NCI-H345 (cell line): ENCODE measurements at places on chromosomes 11 and 22.
A peak's percentile ranks its signal among the peaks of the same experiment; 100 is the strongest.

GRCh38 chr11:110294509-110294908, 1.9 kb downstream of the RDX start:
- no peak for DNase-seq

DNA sequence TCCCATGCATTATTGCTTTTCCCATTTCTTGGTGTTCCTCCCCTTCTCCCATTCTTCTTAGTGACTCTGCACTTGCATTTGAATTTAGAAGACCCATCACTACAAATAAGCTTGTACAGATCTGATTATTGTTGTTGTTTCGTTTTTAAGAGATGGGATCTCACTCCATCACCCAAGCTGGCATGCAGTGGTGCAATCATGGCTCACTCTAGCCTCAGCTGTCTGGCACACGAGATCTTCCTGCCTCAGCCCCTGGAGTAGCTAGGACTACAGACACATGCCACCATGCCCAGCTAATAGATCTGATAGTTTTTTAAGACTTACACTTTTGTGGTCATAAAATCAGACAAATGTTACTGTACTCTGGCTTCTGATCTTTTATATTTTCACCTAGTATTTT, 252.1 kb downstream of the DDX10 start:
- no peak for DNase-seq

GRCh38 chr22:44597616-44598015, 99.6 kb upstream of the RTL6 start:
- DNase-seq = peak; percentile 84

DNA sequence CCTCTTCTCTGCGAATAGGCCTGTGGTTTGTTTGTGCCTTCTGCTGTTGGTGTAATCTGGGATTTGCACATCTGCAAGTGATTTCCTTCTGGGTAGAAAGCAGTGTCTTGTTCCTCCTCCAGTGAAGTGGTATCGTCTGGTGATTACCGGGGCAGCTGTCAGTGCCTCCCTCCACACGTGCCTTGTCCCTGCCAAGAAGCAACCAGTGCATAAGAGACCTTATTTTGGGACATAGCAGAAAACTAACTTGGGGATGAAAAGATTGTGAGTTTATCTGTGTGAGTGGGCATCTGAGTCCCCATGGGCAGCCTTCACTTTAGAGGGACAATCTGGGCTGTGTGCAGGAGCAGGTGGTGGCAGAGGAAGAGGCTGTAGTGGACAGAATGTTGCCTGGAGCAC, 71.5 kb upstream of the SORL1-AS1 start:
- no peak for DNase-seq

- no peak for DNase-seq
Measured at GRCh38 chr22:17570851-17571631, 7.7 kb downstream of the SLC25A18 start.

GRCh38 chr11:12174477-12175143, 64.2 kb downstream of the MICAL2 start:
- DNase-seq = no peak

DNA sequence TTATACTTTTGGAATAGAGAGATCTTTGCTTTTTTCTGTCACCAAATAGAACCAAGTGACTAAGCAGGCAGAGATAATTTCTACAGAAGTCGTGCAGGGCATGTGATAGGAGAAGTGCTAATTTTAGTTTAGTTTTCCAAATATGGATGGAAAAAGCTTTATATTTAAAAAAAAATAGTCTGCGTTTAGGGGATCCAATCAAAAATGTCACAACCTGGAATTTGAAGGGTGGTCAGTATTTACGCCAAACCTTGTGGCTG, 165.7 kb downstream of the LDLRAD3 start:
- no peak for DNase-seq

GRCh38 chr11:109512680-109513079, 90.7 kb downstream of the C11orf87 start:
- DNase-seq = no peak

GRCh38 chr11:35874751-35875450, 69.0 kb upstream of the LDLRAD3 start:
- DNase-seq = no peak

DNA sequence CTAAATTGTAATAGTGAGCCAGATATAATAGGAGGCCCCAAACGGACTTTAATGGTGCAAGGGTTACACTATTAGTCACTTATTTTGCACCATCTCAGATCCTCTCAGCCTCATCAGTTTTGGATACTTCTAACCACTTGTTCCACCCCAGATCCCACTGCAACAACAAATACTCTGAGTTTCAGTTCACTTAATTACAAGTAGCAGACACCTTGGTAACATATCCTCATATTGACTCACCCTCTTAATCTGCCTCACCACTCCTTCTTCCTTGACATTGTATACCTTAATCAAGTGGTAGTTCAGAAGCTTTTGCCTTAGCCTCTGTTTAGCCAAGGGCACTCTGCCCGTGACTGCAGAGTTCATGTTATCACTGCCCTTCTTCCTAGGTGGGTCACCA, 256.1 kb upstream of the UBASH3B start:
- DNase-seq = no peak

DNA sequence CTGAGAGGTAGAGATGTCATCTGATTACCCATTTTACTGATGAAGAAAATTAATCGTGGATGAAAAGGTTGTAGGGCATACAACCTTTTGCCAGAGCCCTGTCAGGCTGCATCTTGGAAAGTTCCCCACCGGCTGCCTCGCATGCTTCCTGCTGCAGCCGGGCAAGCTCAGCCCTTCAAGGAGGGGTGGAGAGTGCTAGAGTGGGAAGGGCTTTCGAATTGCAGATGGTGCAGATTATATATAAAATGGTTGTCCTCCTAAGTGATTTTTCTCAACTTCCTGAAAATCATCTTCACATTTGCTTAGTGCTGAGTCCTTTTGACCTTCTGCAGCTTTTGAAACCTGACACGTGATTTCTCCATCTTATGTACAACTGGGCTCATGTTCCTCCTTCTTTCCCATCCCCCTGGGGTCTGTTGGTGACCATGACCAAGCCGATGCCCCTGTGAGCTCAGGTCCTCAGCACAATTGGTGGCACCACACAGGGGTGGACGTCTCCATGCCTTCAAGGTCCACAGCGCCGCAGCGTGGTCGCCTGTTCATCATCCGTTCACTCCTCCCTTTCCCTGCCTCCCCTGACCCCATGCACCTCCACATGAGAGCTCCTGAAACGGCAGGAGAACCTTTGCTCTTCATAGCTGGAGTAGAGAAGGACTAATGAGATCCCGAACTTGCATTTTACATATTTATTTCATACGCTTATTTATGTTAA, 47.6 kb upstream of the MYO18B start:
- no peak for DNase-seq

GRCh38 chr11:16166571-16166970, 189.8 kb downstream of the SOX6 start:
- DNase-seq = no peak

- no peak for DNase-seq
Measured at GRCh38 chr22:21933910-21934309, 18.7 kb downstream of the PPM1F start.

- DNase-seq = no peak
Measured at GRCh38 chr11:125071435-125071834, 8.3 kb downstream of the SLC37A2 start.

- no peak for DNase-seq
Measured at GRCh38 chr22:36374603-36375024, 13.2 kb downstream of the MYH9 start.

GRCh38 chr22:50011447-50012210, 936 bp downstream of the IL17REL start:
- no peak for DNase-seq

- no peak for DNase-seq
Measured at GRCh38 chr11:38809521-38809920, 2211.5 kb upstream of the RAG2 start.

DNA sequence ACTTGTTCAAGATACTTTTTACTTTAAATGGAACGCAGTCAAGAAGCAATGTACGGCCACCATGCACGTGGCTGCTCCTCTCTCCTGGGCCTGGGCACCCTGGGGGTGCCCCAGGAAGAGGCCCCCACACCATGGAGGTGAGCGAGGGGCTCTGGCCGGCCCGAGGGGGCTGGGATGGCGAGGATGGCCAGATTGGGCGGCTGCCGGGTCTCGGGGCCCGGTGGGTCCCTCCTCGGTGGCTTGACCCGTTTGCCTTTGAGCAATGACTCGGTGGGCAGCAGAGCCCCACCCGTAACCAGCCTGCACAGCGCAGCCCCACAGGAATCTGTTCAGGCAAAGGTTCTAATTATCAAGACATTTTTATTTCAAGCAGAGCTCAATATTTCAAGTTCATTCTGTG, 167.4 kb downstream of the BRD1 start:
- DNase-seq = no peak

DNA sequence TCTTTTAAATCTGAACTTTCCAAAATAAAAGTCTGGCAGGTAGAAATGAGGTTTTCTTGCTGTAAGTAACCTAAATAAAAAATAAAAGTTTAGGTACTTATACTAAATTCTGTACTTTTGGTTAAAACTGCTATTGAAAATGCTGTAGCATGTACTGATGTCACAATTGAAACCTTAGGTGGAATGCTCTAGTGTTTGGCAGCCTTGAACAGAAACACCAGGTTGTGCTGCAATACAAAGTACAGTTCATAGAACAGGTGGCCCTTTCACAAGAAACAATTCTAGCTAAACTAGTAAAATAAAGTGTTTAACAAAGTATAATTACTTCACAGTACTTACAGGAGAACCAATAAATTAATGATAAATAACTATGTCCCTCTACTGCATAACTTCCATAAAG, 25.1 kb downstream of the NPAT start:
- DNase-seq = no peak

- no peak for DNase-seq
Measured at GRCh38 chr22:19565382-19566278, 41.4 kb upstream of the CLDN5 start.

GRCh38 chr11:121257976-121258375, 34.6 kb upstream of the SC5D start:
- no peak for DNase-seq

- no peak for DNase-seq
Measured at GRCh38 chr11:36534276-36534840, 24.3 kb upstream of the TRAF6 start.

- no peak for DNase-seq
Measured at GRCh38 chr22:20390394-20390907, 3.5 kb upstream of the ZNF74 start.

DNA sequence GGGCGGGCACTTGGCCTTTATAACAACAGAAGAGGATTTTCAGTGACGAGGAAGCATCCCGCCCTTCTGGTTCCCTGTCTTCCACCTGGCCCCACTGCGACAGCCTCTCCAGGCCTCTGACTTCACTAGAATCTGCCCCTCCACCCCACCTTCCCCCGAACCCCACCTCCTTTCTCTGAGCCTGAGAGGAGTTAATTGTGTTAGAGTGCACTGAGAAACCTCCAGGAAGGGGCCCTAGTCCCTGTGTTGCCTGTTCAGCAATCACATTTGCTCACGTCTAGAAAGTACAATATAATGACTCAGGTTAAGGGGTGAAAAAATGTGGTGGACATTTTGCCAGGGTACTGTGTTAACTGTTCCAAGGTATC, 38.8 kb downstream of the PTPRJ start:
- DNase-seq = no peak

DNA sequence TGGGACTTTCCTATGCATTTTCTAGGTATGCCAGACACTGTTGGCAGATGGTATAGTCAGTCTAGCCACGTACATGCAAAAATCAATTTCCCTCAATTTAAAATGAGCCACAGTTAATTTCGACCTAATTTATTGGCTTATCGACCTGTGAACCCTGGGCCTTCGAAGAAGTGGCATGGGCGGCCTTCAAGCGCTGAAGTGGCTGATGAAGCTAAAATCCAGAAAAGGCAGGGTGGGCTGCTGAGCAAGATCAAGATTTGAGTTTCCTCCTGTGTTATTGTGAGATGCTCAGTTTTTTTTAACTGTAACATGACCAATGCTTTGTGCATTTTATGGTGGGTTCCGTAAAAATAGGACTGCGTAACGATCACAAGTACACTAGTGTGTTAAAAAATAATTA, 5.8 kb upstream of the SORL1-AS1 start:
- no peak for DNase-seq

DNA sequence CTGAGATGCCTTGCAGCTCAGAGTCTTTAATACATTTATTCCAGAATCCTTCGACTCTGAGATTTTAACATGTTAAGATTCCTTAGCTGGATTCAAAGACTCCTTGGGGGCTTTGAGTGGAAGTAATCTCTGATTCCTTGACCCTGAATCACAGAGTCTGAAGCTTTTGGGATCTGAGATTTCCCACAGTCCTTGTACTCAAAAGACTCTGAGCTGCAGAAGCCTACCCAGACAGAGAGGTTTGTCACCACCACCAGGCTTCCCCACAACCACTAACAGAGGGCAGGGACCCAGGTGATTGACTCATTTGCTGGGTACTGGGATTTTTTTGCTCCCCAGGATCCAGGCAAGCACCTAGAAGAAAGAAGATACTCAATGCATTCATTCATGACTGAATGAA, 1.4 kb upstream of the SERPINH1 start:
- no peak for DNase-seq

DNA sequence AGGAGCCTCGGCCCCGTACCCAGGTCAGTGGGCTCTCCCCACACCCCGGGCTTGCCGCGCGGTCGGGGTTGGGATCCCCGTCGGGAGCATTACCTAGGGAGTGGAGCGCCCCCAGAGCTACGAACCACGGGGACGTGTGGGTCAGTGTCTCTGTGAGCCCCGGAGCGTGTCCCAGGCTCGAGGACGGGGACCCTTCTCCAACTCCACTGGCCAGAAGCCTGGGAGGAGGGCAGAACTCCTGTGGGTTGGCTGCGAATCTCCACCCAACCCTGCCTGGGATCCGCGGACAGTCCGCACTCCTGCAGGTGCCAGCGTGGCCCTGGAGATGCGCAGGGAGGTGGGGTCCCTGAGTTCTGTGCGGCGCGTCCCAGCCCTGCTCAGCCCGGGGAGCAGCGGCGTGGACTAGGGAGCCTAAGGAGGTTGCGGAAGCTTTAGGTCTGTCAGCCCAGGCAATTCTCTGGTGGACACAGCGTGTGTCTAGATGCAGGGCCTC, 346 bp downstream of the PPFIBP2 start:
- no peak for DNase-seq

DNA sequence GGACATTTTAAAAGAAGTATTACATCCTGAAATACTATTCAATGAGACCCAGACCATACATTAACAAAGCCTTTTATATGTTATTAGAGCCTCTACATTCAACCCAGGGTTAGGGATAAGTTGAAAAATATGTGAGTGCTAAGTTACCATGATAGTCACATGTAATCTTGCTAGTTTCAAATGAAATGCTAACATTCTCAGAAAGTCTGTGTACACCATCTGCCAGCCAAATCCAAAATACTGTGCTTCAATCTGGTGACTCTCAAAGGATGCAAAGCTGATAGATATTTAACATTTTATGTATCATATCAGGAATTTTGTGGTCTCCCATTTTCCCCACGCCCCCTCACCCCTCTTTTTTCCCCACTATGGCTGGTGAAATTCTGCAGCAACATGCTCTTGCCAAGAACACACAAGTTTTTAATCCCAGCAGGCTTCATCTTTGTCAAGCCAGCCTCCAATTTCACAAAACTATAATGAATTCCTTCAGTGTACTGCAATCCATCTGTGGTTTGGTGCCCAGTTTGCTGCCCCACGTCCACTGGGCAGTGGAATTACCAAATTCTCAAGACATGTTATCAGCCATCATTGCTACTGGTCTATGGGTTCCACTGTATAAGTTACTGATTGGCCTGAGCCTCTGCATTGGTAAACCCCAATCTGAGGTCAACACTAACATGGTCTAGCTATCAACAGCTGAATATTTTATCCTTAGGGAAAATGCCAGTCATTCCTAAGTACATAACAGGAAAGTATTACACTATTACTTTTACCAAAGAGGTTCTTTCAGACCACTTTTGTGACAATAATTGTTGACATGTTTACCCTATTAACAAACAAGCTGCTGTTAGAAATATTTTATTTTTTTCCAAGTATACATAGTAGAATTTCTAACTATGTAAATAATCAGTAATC, 1.5 kb upstream of the PICALM start:
- no peak for DNase-seq
